Astrocyte of the spinal cord (primary cell): ENCODE measurements at places on chromosomes 6 and 20.

DNA sequence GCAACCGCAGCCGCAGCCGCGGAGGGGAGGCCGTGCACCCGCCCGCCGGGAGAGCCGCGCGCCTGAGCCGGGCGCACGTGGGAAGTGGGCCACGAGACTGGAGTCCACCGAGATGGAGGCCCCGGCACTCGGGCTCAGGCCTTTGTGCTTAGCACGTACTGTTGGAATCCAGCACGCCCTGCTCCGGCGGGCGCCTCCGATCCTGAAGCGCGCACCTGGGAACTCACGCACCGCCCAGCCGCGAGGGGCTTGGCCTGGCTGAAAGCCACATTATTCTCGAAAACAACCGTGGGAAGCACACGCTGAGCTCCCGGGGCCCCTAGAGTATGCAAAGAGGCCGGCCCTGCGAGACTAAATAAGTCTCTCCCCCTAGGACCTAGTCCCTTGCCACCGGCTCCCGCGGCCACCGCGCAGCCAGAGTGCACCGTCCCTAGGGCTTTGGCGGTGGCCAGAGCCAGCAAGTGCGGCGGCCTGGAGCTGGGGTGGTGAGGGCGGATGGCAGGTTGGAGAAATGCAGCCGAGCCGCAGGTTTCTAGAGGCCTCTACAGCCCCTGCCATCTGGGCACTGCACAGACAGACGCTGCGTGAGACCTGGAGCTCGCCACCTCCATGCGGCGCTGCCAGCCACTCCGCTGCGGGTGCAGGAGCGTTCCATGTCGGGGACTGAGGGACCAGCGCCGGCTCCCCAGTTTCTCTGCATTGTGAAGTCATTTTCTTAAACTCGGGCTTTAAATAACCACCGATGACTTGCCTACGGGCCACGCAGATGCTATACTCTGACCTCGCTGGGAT lies 42.0 kb upstream of the LY86 start:
- peak; percentile 13 for DNase-seq

DNA sequence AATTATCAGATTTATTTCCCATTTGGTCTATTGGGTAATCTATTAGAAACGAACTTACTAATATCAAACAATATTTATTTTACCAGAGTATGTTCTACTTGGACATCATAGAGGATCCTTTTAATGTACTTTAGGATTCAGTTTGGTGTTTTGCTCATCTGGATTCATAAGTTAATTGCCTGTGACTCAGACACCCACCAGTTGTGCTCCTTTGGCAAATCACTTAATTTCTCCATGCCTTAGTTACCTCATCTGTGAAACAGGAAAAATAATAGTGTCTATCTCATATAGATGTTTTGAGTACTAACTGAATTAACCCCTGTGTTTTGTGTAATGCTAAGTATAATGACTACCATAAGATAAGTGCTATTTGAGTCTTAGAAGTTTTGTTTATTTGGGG lies 292.1 kb downstream of the LAMA2 start:
- DNase-seq, result no peak

- DNase-seq, result no peak
Measured at GRCh38 chr20:44886266-44886651, 754 bp downstream of the YWHAB start.

DNA sequence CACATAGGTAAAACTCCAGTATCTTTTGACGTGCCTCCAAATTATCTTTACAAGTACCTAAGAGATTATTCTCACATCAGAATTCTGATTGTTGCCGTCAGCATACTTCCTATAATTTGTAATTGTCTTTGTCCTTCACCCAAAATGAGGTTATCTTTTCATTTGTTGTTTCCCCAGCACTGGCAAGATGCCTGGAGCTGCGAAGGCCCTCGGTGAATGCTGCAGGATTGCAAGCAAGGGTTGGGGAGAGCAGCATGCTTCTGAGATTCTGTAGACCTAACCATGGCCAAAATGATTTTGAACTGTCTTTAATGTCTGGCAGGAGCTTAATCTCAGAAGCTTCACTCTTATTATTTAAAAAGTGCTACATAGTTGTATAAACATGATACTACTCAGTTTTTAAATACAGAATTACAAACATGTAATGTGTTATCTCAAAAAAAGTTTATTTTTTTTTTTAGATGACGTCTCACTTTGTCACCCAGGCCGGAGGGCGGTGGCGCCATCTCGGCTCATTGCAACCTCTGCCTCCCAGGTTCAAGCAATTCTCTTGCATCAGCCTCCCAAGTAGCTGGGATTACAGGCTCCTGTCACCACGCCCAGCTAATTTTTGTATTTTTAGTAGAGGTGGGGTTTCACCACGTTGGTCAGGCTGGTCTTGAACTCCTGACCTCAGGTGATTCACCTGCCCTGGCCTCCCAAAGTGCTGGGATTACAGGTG lies 88.7 kb downstream of the ELOVL5 start:
- no peak for DNase-seq

DNA sequence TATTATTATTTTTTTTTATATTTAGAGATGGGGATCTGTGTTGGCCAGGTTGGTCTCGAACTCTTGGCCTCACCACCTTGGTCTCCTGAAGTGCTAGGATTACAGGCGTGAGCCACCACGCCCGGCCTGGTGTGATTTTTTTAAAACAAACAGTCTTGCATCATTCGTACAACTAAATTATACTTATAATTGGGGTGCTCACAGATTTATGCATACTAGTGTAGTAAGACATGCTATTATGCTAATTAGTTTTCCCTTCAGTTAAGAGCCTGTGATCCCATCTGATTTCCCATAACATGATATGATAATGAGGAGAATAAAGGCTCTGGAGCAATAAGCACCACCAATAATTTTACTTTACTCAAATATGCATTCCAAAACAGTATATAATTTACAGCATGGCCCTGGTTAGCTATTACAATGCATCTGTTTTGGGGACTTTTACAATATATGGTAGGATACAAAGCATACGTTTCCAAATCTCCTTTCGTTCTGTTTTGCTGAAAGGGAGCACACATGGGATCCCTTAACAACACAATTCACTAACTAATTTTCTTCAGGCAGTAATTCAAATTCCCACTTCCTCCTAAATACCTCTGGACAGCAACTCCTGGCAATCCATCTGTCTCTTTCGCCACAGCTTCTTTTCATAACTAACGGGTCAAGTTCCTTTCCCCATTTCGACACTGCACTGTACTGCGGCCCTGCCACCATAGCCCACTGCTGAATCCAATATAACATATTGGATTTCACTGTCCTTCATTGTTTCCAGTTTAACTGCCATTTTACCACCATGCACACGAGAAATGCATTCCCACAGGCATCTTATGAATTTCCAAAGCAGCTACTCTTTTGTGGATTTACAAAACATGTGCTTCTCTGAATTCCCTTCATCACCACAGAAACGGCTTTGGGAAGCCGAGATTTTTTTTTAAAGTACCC lies 1.7 kb downstream of the NUDT3 start:
- peak; percentile 55 for DNase-seq

DNA sequence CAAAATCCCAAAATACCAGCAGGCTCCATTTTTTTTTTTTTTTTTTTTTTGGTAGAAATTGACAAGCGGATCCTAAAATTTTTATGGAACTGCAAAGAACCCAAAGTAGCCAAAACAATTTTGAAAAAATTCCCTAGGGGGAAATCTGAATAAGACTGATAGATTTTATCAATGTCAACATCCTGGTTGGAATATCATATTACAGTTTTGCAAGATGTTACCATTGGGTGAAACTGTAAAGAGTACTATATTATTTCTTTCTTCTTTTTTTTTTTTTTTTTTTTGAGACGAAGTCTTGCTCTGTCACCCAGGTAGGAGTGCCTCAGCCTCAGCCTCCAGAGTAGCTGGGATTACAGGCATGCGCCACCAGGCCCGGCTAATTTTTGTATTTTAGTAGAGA lies 29.4 kb upstream of the BEND3 start:
- DNase-seq, result no peak

- DNase-seq, result no peak
Measured at GRCh38 chr6:133693565-133693964, 195.3 kb upstream of the TCF21 start.

DNA sequence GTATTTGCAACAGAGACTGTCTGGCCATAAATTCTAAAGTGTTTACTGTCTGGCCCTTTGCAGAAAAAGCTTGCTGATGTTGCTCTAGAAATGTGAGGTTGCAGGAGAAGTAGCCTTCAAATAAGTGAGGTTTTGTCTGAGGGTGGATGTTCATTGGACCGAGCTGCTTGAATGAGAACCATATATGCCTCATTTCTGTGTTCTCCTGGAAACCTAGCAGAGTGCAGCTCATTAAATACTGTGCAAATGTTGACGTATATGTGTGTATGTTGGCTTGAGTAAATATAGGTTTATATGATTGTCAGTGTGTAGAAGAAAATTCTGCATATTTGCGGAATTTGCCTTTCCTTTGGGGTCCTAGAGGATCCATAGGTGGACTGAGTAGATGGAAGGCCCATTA lies 39.0 kb downstream of the CHMP4B start:
- no peak for DNase-seq

GRCh38 chr20:36975099-36975818 lies 23.8 kb upstream of the SAMHD1 start:
- DNase-seq, result no peak

DNA sequence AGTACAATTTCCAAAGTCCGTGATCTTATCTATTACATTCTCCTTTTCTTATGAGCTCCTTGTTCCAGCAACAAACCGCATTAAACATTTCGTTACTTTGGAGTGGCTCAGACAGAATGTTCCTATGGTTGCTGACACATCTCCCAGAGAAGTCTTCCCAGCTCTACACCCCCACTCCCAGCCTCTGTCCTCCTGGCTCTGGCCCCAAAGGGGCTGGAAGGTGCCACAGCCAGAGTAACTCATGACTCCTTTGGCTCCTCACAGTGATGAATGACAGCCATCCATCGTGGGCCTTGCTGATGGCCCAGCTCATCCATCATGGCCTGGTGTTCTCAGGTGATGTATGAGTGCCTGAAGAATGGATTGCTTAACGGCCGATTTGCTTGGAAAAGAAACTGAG lies 203.0 kb downstream of the DHX35 start:
- no peak for DNase-seq

- DNase-seq, result peak; percentile 10
Measured at GRCh38 chr6:132122176-132122575, 171.0 kb upstream of the CCN2 start.

DNA sequence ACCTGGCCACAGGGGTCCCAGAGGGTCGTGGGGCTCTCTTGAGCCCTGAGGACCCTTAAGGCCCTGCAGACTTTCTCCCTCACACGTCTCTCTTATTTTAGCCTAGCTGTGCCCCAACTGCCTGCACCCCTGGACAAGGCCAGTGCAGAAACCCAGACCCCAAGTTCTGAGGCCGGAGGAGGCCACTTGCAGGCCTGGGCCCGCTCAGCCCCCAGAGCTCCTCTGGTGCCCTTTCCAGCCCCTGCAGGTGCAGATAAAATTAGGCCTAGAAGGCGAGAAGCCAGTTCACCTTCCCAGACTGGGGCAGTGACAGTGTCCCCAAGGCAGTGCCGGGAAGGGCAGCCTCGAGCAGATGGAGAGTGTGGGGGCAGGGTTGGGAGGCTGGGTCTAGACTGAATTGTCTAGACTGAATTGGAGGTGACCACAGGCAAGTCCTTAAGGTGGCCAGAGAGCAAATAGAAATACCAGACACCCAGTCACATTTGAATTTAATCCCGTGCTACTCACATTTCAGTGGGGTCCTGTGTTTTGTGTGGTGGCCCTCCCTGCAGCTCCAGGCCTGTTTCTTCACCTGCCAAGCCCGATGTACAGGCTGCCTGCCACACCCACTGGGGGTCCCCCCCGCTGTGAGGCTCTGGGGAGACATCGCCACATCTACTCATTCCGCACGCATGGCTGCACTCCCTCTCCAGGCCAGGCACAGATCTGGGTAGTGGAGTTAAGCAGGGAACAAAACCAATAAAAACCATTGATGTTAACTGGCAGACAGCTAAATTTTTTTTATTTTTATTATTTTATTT lies 8.6 kb upstream of the IP6K3 start:
- no peak for DNase-seq

DNA sequence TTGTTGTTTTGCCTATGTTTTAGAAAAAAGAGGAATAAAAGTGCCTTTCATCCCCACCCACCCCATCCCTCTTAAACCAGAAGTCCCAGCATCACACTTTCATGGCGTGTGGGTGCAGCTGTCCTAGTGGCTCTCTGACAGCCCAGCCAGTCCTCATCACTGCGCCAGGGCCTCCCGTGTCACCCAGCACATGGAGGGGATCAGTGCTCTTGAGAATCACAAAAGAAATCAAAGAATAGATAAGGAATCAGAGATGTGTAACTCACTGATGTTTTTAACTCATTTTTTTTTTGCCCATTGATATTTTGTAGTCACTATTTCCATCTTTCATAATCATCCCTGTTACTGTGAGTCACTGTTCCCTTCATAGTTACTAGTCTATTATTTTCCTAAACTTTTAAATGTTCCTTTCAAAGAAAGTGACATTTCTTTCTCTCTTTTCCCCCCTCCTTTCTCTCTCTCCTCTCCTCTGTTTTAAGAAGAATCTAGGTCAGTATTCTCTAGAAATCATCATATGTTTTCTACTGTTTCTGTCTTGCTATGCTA lies 78.6 kb downstream of the AIG1 start:
- DNase-seq, result no peak

GRCh38 chr20:7924692-7925091 lies 15.6 kb downstream of the HAO1 start:
- DNase-seq, result peak; percentile 90

DNA sequence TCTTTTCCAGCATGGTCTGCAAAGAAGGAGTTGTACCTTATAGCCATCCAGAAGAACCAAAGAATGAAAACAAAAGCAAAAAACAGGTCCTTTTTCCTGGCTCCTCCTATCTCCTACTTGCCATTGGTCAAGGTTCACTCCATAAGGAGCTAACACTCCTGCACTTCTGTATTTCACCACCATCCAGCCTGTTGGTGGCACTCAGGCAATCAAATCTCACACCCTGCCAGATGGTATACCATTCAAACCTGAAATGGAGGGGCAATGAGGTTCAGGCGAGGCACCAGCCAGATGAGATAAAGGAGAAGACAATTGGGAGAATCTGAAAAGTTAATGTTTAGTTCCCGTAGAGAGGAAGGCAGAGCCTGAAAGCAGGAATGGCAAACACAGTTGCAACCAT lies 203.8 kb downstream of the ALDH8A1 start:
- no peak for DNase-seq

DNA sequence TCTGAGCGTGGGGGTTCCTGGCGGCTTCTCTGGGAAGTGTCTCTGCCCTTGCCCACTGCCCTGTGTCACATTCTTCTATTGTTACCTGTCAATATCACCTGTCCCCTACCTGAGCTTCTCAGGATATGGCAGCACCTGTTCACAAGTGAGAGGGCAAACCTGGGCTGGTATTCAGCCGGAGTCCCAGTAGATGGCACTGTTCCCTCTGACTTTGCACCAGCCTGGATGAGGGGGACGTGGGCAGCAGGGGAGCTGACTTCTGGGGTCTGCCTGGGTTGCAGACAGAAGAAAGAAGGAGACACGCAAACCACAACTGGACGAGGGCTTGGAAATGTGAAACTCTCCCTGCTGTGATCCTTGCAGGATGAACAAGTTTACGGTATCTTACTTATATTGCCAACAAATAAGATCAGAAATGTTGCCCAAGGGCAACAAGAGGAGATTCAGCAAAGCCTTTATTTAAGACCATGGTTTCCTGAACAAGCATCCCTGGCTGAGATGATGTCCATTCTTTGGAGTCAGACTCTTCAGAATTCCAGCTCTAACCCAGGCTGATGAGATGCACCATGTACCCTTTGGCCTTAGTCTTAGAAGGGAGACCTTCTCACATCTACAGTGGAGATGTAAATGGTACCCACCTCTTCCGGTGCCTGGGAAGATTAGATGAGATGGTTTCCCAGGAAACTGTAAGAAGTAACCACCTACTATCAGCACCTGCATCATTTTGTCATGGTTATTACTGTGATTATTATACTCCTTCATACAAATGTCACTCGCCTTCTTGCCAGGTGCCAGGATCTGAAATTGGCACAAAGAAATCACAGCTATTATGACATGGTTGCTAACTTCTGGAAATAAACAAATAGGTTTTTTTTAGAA lies 400.0 kb upstream of the CDH4 start:
- no peak for DNase-seq
